ENCODE measurements at places on chromosomes 13 and 19.

DNA sequence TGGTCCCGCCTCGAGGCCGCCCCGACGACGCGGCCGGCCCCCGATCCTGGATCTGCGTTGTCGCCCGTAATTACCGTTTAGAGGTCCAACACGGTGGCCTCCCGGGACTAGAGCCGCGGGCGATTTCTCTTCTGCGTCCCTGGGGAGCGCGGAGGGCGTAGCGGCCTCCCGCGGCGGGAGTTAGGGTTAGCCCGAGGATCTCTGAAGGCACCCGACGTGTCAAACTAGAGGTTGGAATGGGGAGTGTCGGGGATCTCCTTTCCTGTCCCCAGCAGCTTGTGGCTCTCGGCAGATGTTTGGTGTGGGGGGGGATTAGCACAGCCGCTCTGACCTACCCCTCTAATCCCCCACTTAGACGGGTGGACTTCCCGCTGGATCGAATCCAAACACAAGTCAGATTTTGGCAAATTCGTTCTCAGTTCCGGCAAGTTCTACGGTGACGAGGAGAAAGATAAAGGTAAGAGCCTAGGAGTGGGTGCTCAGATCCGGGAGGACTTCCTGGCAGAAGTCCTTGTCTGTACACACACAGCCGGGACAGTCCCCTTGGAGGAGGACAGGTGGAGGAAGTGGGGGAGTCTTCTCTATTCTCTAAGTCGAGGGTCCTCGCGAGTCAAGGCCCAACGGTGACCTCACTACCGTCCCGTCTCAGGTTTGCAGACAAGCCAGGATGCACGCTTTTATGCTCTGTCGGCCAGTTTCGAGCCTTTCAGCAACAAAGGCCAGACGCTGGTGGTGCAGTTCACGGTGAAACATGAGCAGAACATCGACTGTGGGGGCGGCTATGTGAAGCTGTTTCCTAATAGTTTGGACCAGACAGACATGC, 581 bp downstream of the CALR start:
- no peak for DNase-seq

DNA sequence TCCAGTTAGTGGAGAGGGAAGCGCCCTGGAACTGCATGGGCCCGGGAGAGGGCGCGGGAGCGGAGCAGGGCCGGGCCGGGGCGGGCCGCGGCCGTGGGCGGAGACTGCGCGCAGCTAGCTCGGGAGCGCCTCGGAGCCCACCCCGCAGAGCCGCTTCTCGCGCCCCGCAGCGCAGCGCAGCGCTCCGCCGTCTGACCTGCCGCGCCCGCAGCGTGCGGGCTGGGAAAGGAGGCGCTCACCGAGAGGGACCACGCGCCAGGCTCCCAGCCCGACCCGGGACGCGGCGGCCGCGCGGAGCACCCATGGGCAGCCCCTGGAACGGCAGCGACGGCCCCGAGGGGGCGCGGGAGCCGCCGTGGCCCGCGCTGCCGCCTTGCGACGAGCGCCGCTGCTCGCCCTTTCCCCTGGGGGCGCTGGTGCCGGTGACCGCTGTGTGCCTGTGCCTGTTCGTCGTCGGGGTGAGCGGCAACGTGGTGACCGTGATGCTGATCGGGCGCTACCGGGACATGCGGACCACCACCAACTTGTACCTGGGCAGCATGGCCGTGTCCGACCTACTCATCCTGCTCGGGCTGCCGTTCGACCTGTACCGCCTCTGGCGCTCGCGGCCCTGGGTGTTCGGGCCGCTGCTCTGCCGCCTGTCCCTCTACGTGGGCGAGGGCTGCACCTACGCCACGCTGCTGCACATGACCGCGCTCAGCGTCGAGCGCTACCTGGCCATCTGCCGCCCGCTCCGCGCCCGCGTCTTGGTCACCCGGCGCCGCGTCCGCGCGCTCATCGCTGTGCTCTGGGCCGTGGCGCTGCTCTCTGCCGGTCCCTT, at the start of gene MLNR:
MLNR (plus strand) TSS at position 303 of the 820 bp plus-strand sequence; CDS start at position 303, 0 bp downstream.
- peak; percentile 76 for DNase-seq

DNA sequence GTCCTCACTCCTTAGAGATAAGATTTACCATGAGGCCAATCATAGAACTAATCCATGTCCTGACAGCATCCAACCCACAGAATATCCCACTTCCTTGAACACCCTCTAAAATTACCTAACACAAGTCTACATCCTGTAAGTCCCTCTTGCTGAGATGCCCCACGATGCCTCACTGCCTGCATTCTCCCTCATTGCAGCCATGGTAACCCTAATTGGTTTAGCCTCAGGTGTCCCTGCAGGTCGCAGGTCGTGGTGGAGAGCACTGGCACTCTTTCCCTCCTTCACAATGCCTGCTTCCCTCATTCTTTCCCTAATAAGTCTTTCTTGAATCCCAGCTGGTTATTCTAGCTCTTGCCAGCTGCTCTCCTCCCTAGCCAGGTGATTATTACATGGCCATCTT, 35.3 kb upstream of the MYO16 start:
- DNase-seq: no peak

GRCh38 chr13:107937848-107938247, 277.5 kb downstream of the LIG4 start:
- DNase-seq: no peak

GRCh38 chr19:33346665-33347064, 26.8 kb upstream of the CEBPG start:
- DNase-seq: no peak

Measured in T47D (cell line).